Retinal pigment epithelial cell (primary cell): ENCODE measurements at places on chromosomes 3 and 15.

DNA sequence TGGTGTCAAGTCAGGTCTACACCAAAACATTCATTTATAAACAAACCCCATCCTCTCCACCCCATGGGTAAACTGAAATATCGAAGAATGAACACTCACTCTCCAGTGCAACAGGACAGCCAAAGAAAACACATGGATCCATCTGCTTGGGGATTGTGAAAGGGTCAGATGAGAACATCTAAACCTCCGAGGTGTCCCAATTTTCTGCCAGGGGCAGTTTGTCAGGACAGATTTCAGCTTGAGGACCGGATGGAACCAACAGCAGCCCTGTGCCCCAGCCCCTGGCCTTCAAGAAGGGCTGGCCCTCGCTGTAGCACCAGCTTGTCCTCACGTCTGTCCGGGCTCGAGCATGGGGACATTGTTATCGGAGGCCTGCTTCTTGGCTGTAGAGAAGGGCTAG is 45.5 kb downstream of the PCSK6 start:
- no peak for DNase-seq

DNA sequence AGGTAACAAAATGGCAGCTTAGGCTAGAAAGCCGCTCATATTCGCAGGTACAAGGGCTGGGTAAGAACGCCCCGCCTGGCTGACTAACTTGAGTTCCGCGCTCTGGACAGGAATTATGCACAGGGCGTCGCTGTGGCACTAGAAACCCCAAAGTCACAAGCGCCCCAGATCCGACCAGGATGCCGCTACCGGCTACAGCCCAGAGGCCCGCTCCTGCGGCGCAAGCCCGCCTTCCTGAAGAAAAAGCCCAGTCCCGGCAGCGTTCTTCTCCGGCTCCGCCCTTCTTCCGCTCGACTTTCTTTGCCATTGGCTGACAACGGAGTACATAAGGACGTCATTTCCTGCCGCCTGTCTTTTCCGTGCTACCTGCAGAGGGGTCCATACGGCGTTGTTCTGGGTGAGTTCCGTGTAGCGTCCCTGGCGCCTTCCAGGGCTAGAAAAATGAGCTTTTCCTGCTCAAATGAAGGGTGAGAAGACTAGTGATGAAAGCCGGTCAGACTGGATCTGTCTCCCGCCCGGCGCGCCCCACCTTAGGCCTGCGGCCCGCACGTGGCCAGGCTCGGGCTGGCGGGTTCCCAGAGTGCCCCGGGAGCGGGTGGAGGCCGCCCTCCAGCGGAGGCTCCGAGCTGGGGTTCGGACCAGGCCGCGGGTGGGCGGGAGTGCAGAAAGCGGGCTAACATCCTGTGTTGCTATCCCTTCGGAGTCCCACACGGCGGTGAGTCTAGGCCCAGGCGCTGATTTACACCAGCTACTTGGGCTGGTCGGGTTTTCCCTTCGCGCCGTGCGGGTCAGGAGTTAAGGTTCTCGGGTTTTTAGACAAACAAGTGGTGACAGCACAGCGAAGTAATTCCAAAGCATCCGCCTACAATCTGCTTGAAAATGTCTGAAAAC is at the start of gene RPSA:
TSS of gene RPSA (plus strand) at position 353 of the 891 bp plus-strand sequence. CDS start 934 bp downstream, outside the sequence.
- DNase-seq = peak; percentile 91

GRCh38 chr15:39145854-39146625 is 434.8 kb upstream of the THBS1 start:
- DNase-seq = no peak

- DNase-seq = no peak
Observed at GRCh38 chr3:163722405-163722804, 1355.9 kb downstream of the SI start.

DNA sequence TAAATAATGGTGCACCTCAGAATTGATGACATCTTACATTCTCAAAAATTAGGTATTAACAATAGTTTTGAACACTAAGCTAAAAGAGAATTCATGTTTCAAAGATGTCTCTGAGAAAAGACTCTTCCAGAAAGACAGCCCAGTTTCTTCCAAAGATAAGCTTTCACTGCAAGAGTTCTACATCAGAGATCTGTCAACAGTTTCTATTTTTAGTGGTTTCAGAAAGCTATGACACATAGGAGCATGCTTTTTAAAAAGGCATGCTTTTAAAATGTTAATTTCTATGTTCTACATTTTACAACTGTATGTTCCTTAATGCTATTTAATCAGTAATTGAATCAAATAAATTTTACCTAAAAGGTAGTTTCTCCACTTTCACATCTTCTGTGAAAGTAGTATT is 88.2 kb downstream of the PLOD2 start:
- DNase-seq = no peak

DNA sequence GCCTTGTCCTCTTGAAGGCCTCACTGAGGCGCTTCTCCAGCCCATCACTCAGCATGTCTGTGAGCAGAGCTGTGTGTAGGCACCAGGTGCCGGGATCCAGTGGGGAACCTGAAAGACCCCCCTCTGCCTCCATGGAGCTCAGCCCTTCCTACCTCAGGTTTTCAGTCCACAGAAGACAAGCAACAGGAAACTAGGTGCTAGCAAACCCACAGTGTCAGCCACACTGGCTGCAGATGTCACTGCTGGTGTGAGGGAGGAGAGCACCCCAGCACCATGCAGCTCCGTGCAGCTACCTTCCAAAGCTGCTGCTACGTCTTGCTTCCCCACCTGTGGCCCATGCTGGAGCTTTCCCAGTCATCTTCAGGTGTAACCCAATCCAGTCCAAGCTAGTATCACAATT is 17.9 kb downstream of the PSTPIP1 start:
- no peak for DNase-seq

DNA sequence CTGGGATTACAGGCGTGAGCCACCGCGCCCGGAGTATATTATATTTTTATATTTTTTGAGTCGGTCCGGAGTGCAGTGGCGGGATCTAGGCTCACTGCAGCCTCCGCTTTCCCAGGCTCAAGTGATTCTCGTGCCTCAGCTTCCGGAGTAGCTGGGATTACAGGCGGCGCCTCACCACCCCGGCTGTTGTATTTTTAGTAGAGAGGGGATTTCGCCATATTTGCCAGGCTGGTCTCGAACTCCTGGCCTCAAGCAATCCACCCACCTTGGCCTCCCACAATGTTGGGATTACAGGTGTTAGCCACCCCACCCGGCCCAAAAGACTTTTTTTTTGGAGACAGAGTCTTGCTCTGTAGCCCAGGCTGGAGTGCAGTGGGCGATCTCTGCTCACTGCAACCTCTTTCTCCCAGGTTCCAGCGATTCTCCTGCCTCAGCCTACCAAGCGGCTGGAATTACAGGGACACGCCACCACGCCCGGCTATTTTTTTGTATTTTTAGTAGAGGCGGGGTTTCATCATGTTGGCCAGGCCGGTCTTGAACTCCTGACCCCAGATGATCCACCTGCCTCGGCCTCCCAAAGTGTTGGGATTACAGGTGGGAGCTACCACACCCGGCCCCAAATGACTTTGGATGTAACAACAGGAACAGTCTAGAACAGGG is 1.0 kb downstream of the ZNF589 start:
- DNase-seq = no peak
